ENCODE measurements at places on chromosomes 1 and 21. TPM values are rescaled to one million over a fixed set of nuclear protein-coding genes. Genes with fewer than 3 reads are reported as not detected.

The REN gene
- not detected for total RNA-seq

The SIKE1 gene
- total RNA-seq, result 65.8 TPM

The MRPL37 gene
- 162 TPM for total RNA-seq

The NBPF8 gene
- 18.3 TPM for total RNA-seq

The CFHR4 gene
- not detected for total RNA-seq

The TFF2 gene
- not detected for total RNA-seq

The TRIM63 gene
- not detected for total RNA-seq

The IFNLR1 gene
- total RNA-seq, result 5.3 TPM

The TP73 gene
- 1.3 TPM for total RNA-seq

The LCE1A gene
- total RNA-seq, result not detected

The SAMSN1 gene
- total RNA-seq, result 86.4 TPM

All from activated CD4-positive, alpha-beta T cell treated with anti-CD3 and anti-CD28 coated beads, Interleukin-2, amount 10 ng/mL, durations not matched to agents 24 days and 14 days (primary cell).